Left kidney (tissue), 8 donors: ENCODE measurements at places on chromosomes 3 and 15.

GRCh38 chr3:49872801-49873281 is 3.1 kb upstream of the CAMKV start:
- DNase-seq = no peak

GRCh38 chr15:51380999-51381806 is 39.7 kb downstream of the GLDN start:
- peak; percentile 65 for DNase-seq

GRCh38 chr3:71425491-71426071 is 157.9 kb downstream of the FOXP1 start:
- DNase-seq = no peak

DNA sequence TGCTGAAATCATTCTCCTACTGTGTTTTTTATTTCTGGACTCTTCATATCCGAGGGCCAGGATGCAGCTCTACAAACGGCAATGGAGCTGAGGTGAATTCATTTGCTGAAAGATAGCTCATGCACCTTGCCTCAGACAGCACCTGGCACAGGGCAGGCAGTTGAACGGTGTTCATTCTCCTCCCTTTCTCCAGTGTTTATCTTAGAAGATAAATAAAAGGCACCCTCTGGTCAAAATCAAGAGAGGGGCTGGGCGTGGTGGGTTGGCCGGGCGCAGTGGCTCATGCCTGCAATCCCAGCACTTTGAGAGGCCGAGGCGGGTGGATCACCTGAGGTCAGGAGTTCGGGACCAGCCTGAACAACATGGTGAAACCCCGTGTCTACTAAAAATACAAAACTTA is 79.3 kb upstream of the LMOD3 start:
- DNase-seq = no peak
